ENCODE measurements at places on chromosomes 4 and X.

DNA sequence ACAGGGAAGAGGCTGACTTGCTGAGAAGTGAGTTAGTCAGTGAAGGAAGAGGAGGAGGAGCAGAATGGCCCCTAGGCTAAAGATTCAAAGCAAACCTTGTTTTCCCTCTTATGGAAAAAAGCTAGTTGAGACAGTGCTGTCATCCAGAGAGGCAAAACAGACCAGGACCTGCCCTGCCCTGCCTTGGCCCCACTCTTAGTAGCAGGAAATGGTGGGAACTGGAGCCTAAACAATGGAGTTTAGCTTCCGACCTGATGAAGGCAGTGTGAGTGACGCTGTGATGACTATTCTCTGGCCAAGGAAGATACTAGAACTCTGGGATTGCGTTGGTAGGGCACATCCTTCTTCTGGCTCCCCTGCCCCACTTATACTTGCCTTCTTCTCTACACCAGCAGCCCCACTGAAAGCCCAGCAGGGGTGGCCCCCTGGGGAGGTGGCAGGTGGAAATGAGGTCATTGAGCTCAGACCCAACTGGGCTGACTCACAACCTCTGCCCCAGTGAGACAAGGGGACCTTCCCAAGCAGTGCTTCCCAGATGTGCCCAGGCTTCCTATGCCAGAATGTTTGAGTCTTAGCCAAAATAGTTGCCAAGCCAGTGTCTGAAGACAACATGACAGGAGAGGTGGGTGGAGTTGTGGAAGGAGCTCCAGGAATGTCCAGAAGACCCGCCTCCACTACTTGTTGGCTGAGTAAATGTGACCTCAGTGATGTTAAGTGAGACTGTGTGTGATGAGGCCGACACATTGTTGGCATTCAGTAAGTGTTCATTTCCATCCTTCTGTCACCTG lies 38.8 kb downstream of the MSN start:
- DNase-seq = peak; percentile 58

DNA sequence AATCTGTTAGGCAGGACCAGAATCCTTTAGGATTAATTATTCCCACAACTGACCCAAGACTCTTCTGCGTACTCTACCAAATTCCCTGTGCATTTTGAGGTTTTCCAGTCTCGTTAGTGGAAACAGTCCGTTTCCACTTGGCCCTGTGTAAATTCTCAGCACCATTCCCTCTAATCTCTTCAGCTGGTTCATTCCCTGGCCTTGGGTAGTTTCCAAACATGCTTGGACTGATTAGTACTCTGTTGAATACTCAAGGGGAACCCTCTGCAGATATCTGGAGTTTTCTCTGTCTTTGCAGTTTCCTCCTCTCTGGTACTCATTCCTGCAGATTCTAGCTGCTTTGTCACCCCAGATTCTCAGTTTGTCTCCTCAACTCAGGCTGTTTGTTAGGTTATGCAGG lies 80.4 kb downstream of the ZFX start:
- DNase-seq = no peak

GRCh38 chrX:73289039-73289438 lies 74.4 kb upstream of the NAP1L2 start:
- DNase-seq = no peak

DNA sequence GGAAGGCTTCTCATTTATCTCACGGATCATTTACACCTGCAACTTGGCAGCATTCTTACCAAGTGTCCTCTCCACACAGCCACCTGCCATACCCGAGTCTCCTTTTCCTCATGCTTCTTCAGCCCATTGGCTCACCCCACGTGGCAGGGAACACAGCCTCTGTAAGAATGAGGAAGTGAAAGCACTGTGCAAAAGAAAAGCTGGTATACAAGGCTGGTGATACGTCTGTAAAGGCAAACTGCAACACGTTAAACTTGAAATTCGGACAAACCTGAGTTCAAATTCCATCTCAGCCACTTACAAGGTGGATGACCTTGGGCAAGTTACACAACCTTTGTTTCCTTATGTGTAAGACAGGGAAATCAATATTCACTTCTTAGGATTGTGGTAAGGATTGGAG lies 164.0 kb upstream of the RASGEF1B start:
- peak; percentile 49 for DNase-seq

- no peak for DNase-seq
Measured at GRCh38 chr4:185726931-185727330, 85.1 kb downstream of the SORBS2 start.

GRCh38 chrX:131762802-131763234 lies 218.9 kb downstream of the OR13H1 start:
- no peak for DNase-seq

DNA sequence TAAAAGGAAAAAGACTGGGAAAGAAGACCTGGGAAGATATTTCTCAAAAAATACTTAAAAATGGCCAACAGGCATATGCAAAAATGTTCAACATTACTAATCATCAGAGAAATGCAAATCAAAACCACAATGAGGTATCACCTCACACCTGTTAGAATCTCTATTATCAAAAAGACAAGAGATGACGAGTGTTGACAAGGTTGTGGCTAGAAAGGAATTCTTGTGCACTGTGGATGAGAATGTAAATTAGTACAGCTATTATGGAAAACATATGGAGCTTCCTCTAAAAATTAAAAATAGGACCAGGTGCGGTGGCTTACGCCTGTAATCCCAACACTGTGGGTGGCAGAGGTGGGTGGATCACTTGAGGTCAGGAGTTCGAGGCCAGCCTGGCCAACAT lies 50.0 kb downstream of the C4orf46 start:
- no peak for DNase-seq

GRCh38 chrX:146581981-146582712 lies 227.4 kb upstream of the CXorf51B start:
- no peak for DNase-seq

DNA sequence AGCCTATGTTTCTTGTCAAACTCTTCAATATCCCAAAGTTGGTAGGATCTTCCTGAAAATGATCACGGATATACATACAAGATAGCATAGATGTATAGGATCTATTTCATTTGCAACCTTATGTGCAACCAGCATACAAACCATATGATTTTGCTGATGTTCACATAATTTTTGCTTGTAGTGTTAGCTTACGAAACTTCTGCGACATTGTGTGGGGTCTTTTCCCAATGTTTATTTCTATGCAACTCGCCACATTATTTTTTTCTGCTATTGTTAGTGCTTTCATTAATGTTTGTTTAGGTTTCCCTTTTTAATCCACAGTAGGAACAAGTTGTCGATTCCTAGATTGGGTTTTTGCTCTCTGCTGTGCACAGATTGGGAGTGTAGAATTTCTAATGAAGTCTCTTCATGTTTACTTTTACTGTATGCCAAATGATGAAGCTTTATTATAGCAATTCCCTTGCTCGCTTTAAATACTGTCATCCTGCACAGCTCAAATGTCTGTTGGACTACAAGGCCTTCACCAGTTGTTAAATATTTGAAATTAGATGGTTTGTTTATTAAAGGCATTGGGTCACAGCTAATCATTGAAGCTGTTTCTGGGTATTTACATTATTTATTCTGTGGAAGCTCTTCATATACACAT lies 257.6 kb upstream of the PCDH7 start:
- no peak for DNase-seq

- DNase-seq = no peak
Measured at GRCh38 chr4:188551156-188551555, 411.9 kb downstream of the TRIML1 start.

- no peak for DNase-seq
Measured at GRCh38 chr4:15598644-15599043, 56.5 kb downstream of the FBXL5 start.

- DNase-seq = no peak
Measured at GRCh38 chr4:150960818-150961217, 54.3 kb downstream of the LRBA start.

DNA sequence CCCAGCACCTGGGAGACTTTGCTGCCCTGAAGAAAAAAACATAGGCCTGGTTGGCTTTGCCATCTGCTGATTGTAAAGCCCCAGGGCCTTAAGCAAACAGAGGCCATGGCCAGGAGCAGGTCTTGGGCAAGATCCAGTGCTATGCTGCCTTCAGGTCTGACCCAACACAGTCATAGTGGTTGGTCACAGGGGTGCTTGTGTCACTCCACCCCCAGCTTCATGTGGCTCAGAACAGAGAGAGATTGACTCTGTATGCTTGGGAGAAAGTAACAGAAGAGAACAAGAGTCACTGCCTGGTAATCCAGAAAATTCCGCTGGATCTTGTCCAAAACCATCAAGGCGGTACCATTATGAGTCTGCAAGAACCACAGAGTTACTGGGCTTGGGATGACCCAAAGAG lies 24.4 kb upstream of the SMARCA5 start:
- DNase-seq = no peak

DNA sequence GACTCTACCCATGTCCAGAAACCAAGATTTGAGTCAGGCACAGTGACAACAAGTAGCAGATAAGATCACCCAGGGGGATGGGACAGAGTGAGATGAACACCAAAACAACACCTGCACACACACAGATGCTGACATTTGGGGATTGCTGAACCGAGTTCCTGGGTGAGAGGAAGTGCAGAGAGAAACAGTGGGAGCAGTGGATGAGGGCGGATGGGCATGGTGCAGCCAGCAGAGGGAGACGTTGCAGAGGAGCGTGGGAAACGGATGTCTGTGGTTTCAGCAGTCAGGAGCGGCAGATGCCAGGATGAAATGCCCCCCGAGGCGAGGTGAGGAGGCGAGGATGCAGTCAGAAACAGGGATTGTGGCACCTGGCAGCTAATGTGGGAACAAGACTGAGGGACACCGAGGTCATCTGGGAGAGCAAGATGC lies 78.6 kb upstream of the STS start:
- no peak for DNase-seq
